ENCODE measurements at places on chromosomes 6 and 20.

DNA sequence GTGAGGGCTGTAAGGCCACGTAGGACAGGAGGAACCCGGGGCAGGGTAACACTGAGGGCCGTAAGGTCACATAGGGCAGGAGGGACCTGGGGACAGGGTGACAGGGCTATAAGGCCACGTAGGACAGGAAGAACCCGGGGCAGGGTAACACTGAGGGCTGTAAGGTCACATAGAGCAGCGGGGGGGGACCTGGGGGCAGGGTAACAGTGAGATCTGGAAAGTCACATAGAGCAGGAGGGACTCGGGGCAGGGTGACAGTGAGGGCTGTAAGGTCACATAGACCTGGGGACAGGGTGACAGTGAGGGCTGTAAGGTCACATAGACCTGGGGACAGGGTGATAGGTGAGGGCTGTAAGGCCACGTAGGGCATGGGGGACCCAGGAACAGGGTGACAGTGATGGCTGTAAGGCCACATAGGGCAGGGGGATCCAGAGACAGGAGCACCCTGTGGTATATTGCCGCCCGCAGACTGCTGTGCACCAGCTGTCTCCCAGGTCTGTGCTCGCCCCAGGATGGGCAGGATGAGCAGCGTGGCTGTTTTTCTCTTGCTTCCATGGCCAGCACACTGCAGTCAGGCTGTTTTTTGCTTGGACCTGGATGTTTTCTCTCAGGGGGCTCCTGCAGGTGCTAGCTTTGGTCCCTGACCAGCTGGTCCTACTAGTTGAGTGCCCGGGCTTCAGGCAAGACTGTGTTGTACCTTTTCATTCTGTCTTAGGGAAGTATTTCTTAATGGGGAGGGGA, 55.7 kb downstream of the SYTL3 start:
- DNase-seq = no peak

DNA sequence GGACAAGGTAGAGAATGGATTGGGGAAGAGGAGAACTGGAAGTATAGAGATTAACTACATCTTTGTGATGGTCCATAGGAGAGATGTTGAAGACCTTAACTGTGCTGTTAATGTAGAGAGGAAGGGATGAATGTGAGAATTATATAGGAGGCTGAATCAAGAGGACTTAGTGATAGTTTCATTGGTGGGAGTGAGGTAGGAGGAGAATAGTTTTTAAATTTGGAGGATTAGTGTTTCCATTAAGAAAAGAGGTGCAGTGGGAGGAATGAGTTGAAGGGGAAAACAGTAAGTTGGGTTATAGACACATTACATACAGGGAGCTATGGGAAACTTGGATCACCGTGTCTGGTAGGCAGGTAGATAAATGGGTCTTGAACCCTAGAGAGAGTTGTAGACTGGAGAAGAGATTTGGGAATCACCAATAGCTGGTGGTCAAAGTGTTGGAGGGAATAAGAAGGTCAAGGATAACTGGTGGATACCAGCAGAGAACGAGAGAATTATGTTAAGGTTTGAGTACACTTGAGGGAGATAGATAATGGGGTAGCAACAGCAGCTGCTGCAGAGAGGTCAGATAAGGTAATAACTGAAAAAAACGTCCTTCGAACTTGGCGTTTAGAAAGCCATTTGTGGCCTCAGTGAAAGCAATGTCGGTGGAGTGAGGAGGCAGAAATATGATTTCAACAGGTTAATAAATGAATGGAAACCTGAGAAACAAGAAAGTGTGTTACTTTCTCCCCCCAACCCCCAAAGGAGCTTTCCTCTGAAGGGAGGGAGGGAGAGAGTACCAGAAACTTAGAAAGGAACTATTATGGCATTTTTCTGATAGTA, 3.1 kb downstream of the C6orf89 start:
- DNase-seq = no peak

DNA sequence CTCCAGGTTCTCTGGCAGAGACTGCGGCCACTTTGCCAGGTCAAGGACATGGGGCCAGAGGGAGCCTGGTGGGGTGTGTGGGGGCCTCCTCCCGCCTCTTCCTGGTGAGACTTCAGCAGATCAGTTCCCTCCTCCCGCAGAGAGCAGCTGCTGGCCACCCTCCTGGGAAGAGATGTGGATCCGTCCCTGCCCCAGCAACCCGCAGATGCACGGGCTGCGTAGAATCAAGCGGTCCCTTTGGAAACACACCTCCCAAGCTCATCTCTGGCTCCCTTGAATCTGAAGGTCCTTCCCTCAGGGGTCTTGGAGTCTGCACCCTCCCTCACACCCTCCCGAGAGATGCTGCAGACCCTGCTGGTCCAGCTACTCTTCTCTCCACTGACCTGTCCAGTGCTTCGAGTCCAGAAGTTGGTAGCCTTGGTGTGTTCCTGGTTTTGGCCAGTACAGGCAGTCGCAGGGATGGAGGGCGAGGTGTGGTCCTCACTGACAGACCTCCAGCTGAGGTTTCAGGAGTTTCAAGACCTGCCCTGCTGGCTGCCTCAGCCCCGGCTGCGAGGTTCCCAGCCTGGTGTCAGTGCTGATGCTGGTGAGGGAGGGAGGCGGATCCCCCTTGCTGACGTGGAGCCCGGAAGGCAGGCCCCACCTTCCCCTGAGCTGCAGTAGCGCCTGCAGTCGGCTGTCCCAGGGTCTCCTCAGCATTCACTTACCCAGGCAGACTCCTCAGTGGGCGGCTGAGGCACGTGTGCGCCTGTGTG, at the start of gene NPBWR2:
NPBWR2 (minus strand) TSS at position 585 of the 755 bp plus-strand sequence. CDS start 734 bp downstream, outside the sequence.
- DNase-seq = peak; percentile 9

GRCh38 chr6:129708496-129709195, 1.3 kb downstream of the ARHGAP18 start:
- no peak for DNase-seq

DNA sequence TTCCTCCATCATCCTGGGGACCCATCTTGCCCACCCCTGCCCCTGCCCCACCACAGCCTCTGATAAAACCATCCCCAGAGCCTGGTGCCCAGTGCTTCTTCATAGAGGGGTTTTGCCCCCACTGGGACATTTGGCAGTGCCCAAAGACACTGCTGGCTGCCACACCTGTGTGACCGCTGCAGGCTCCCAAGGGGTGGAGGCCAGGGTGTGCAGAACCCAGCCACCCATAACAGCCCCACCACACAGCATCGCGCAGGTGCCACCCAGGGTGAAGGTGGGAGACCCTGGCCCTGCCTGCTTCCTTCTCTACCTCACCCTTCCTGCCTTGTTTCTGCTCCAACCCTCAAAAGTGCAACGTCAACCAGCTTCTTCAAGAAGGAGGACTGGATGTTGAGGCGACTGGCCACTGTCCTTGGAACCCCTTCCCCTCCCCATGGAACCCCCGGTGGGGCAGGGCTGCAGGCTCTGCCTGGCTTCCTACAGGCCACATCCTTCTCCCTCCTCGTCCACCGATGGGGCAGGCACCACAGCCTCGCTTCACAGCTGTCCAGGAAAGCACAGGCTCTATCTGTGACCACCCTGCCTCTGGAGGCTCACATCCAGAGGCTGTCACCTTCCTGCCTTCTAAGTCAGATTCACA, 79.2 kb upstream of the MPC1 start:
- no peak for DNase-seq

DNA sequence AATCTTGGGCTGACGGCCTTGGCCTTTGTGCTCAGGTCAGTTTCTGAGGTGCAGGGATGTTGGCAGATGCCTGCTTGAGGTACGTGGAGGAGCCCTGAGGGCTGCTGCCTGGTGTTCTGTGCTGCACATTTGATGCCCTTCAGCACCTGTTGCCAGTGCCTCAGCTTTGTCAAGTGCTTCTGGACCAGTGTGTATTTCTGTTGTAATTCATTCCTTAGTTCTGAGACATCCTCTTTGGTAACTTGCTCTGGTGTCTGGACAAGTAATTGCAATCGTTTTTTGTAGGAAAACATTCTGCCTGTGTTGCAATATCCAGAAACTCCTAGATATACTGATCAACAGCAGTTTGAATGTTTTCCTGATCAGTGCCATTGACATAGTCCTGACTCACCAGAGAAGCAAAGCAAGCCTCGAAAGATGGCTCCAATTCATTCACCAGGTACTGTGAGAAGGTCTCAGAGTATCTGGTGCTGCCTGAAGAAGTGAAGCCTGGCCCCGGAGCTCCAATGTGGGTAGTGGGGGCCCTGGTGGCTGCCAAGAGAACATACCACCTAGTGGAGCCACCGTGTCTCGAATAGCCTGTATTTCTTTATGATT, 26.7 kb downstream of the ZNF337 start:
- DNase-seq = no peak

- no peak for DNase-seq
Observed at GRCh38 chr6:135283926-135284325, 102.8 kb downstream of the MYB start.

DNA sequence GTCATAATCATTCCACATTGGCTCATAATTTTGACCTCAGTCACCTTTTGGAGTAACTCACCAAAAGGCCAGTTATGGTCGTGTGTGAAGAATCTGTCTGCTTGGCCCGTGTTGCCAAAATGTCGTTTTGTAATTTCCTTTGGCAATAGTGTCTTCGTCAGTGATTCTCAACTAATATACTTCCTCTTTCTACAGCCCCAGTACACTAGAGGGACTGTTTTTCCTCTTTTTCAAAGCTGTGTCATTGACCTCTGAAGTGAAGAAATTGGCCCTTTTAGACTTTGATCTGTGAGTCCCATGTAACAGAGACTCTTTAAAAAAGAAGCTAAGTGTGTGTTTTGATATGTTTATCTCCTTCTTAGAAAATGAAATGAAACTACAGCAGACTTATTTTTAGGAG, 5.2 kb downstream of the FOXO3 start:
- DNase-seq = no peak

DNA sequence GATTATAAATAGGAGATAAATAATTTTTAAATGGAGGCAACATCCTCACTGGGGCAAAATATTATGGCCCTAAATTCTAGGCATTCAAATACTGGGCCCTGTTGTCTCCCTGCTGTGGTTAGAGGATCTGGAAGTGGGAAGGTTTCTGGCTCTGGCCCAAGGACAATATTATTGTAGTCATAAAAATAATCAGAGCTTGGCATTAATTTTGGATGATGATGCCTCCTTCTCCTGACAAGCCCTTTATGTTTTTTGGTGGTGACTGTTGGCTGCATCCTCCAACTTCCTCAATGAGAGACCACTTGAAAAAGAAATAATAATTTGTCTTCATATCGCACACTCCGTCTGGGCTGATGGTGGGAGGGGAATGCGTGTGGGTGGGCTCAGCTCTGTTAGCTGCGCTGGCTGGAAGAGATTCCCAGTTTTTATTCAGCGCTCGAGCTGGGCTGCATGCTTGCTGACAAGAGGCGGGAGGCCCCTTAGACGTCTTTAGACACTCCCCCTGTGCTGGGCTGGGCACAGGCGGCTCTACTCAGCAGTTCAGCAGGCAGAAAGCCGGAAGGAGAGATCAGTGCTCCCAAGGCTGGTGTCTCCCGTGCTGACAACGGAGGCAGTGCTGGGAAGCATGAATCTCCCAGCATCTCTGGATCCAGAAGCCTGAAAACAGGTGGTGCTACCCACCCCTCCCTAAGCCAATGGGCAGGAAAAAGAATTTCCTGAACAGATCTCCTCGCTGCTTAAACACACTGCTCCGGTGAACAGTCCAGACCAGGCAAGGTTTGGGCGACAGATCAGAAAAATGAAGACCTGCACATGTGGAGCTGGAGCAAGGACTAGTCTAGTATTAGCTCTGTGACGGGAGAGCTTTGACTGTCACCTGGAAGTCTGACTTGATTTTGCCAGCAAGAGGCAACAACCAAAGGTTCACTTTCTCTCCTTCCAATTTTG, 97.7 kb downstream of the SYCP2 start:
- no peak for DNase-seq

GRCh38 chr20:59027741-59028320, 4.3 kb downstream of the ATP5F1E start:
- no peak for DNase-seq

GRCh38 chr6:121925534-121926255, 473.8 kb upstream of the HSF2 start:
- DNase-seq = no peak

DNA sequence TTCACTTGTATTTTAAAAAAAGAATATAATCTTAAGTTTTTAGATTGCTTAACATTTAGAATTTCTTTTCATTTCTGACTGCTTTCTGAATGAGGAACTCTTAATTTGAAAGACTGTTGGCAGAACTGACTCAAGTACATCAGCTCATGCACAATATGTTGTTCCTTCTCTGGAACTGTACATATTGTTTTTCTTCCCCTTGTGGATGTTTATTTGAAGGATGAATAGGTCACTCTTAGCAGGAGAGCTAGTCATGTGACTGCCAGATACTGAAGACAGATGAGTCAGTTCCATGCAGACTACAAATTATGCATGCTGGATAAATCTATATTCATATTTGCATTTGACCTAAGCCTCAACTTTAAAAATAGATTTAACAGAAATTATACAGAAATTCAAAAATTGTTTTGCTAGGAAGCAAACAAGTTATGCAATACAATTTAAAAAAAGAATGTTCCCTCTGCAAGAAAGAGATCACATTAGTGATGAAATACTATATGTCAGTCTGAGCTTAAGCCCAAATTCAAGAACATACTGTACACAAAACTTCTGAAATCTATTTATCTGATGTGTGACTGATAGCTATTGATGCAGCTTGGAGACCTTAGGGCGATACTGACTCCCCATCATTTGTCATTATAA, 1274.9 kb upstream of the GJE1 start:
- DNase-seq = no peak

DNA sequence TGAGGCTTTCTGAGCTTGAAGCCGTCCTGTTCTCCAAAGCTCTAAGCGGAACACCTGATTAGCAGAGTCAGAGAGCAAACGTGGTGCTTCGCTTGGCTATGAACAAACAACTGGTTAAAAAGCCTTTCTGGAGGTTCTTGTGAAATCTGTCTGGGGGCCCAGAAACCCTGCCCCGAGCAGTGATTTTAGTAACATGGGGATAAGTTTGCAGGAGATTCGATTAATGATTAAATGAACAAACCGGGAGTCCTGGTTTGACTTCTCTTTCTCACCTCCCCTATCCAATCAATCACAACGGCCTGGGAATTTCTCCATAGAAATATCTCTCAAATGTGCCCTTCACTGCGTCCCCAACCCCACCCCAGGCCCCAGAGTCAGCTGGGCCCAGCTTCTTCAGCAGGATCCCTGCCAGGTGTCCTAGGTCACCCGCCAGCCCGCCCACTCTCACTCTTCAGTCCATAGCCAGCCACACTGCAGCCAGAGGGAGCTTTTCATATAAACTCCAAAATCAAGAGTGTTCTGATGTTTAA, 43.6 kb downstream of the ZDHHC14 start:
- DNase-seq = no peak

DNA sequence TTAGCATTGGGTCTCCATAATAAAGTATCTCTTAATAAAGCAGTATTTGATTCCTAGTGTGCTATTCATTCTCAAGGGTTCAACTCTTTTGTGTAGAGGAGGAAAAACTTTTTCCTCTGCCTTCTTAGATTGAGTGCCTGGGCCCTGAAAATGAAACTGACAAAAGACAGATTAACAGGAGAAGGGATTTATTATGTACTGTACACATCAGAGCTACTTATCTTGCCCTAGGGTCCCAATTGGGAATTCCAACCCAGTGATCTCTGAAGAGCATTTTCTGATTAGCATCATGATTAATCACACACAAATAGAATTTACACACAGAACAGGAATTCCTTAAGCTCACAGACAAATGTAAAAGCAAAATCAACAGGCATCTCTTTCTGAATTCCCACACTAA, 128.9 kb downstream of the CD164 start:
- DNase-seq = no peak
